Stimulated activated CD8-positive, alpha-beta memory T cell treated with anti-CD3 and anti-CD28 coated beads, Interleukin-7, amount 100 ng/mL, for 24 hours (primary cell): ENCODE measurements at places on chromosomes 11 and 22.

DNA sequence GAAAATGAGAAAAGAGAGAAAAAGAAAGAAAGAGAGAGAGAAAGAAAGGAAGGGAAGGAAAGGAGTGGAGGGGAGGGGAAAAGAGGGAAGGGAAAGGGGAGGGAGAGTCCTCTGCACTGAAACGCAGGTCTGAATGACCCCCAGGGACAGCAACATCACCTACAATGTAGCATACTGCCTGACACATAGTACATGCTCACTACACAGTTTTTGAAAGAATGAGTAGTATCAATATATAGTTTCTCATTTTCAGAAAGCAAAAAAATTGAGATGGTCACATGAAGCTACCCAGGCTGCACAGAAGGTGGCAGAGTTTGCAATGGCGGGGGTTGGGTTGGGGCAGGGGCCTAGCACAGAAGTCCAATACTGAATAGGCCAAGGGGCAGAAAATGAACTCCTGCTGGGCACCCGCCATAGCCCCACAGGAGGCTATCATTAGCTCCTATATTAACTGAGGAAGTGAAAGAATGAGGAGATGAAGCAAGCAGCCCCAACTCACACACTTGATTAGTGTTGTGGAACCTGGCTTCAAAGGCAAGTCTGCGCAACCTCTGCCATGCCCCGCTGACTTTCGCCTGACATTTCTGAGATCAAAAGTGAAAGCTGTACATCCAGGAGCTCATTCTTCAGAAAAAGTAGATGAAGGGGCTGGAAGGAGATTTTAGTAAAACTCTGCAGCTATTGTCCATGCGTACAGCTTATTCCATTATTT lies 241.2 kb upstream of the SYN3 start:
- no peak for DNase-seq

GRCh38 chr11:2533587-2534133 lies 88.9 kb downstream of the KCNQ1 start:
- DNase-seq: no peak

DNA sequence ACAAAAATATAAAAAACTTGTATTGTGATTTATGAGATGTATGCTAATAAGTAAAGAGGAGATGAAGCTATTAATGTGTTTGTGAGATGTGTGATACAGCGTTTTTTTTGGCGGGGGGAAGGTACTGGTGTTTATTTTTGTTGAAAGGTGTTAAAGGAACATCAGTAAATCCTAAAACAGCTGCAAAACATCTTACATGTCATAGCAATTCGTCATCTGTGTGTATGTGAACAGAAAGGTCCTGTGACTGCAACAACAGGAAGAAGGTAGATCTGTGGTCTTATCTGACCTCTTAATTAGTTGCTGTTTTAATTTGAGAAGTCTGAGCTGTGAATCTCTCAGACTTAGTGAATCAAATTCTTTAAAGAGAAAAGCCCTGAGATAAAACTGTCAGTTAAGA lies 1041.1 kb downstream of the JRKL start:
- DNase-seq: no peak

DNA sequence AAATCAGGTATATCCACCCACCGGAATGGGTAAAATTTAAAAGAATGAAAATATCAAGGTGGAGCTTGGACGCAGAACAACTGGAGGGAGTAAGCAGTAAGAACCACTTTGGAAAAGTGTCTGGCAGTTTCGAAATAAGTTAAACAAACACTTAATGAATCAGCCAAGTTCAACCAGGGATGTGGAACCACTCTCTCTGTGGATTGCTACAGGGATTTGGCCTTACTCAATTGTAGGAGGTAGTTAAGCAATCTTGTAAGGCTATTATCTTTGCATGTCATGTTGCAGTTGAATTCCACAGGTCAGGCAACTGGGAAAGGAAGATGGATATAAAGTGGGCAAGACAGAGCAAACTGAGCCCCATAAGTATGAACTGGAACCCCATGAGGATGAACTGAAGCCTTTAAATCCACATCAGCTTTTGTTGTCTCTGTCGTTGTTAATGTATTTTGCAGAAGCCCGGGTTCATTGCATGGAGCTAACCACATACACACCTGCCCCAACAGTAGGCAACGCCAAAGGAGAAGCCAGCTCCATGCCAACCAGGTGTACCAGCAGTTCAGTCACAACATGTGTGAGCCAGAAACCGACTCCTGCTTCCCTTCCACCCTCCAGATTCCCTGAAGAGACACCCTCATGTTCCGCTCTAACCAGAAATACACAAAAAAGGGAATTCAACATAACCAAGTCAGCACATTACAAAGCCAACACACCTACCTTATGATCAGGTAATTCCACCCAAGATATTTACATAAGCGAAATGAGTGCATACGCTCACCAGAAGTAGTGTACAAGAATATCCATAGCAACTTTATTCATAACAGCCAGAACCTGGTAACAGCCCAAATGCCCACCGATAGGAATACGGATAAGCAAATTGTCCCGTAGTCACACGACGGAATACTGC lies 8.0 kb upstream of the SLC43A3 start:
- DNase-seq: no peak

GRCh38 chr22:38871360-38872171 lies 450 bp downstream of the CBX6 start:
- DNase-seq: no peak

- no peak for DNase-seq
These were observed 6.9 kb upstream of the COPB1 start for GRCh38 chr11:14506532-14506931.

- no peak for DNase-seq
These were observed 431 bp downstream of the KMT2A start for GRCh38 chr11:118436639-118437207.

- no peak for DNase-seq
These were observed 10.5 kb downstream of the PTDSS2 start for GRCh38 chr11:460331-461199.

DNA sequence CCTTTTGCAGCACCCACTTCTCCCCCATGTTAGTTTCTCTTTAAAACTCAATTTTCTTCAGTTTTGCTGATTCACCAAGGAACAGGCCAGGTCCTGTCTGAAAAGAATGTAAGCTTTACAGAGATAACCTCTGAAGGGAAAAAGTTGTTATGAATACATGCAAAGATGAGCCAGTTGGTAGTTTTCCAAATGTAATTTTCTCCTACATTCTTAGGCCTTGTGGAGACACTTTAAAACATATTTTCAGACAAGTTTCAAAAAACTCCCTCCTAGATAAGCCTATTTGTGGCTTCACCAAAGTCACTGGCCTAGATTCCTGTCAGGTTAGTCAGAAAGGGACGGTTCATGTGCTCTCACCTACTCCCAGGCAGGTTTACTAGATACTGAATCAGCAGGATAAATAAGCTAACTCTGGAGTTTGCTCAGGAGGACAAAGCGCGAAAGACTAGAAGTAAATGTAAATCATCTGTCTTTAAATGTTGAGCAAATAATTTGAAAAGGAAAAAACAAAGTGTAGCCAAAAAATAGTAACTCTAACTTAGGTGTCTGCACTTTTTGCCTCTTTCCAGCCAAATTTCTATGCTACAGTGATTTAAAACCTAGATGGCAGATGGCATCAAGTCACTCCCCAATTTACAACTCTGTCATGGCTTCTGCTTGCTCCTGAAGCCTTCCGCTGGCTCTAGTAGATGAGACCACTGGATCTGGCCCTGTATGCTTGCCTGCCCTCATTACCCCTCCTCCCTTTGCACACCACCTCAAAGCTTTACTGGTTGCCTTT lies 4.9 kb upstream of the ATP6V1E1 start:
- no peak for DNase-seq

GRCh38 chr11:118033443-118033842 lies 43.4 kb upstream of the TMPRSS4 start:
- DNase-seq: no peak

GRCh38 chr11:67664213-67664585 lies 10.2 kb downstream of the ALDH3B2 start:
- no peak for DNase-seq

GRCh38 chr11:69682221-69682620 lies 7.1 kb upstream of the LTO1 start:
- no peak for DNase-seq

- no peak for DNase-seq
These were observed 1.5 kb downstream of the BEST1 start for GRCh38 chr11:61951484-61952135.

GRCh38 chr22:43592476-43592875 lies 180.7 kb downstream of the MPPED1 start:
- DNase-seq: no peak

GRCh38 chr11:26335903-26336302 lies 4.0 kb downstream of the ANO3 start:
- no peak for DNase-seq

GRCh38 chr22:27991586-27992293 lies 72.7 kb upstream of the PITPNB start:
- no peak for DNase-seq

GRCh38 chr11:27330633-27331270 lies 32.3 kb downstream of the CCDC34 start:
- no peak for DNase-seq

DNA sequence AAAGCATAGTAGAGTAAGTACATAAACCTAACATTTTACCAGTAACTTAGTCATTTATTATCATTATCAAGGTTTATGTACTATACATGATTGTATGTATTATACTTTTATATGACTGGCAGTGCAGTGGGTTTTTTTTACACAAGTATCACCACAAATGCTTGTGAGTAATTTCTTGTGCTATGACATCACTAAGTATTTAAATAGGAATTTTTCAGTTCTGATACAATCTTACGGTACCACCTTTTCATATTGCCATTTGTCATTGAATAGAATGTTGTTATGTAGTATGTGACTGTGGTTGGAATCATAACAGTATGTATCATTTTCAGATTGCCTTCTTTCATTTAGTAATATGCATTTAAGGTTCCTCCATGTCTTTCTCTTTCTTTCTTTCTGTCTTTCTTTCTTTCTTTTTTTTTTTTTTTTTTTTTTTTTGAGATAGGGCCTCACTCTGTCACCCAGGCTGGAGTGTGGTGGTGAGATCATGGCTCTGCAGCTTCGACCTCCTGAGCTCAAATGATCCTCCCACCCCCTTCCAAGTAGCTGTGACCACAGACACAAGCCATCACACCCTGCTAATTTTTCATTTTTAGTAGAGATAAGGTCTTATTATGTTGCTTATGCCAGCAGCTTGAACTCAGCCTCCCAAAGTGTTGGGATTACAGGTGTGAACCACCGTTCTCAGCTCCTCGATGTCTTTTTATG lies 18.6 kb downstream of the ATM start:
- no peak for DNase-seq

DNA sequence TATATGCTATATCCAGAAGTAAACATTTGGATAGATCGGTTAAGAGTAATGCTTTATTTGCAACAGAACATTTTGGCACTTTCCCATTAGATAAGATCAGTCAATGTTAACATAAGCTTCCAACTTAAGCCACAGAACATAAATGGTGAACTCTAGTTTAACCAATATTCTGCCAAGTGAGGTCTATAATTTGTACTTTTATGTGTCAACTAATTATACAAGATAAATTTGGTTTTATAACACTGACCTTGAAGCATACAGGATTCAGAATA lies 23.5 kb upstream of the BLID start:
- no peak for DNase-seq

DNA sequence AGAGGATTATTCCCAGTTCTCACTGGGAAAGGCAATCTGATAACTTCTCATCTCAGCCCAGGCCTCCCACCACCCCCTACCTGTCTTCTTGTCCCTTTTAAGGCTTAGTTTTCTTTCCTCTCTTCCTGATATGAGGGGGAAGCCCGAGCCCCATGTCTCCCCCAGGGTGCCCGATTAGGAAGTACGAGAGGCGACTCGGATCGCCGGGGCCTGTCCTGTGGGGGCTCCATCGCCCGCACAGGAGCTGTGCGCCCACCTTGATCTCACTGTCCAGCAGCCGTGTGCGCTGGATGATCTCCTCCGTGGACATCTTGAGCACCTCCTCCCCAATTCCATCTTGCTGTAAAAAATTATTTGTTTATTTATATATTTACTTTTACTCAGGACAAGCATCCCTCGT lies 628 bp downstream of the PSMC3 start:
- DNase-seq: no peak

- no peak for DNase-seq
These were observed 3.3 kb upstream of the B3GNT6 start for GRCh38 chr11:77030834-77031414.

DNA sequence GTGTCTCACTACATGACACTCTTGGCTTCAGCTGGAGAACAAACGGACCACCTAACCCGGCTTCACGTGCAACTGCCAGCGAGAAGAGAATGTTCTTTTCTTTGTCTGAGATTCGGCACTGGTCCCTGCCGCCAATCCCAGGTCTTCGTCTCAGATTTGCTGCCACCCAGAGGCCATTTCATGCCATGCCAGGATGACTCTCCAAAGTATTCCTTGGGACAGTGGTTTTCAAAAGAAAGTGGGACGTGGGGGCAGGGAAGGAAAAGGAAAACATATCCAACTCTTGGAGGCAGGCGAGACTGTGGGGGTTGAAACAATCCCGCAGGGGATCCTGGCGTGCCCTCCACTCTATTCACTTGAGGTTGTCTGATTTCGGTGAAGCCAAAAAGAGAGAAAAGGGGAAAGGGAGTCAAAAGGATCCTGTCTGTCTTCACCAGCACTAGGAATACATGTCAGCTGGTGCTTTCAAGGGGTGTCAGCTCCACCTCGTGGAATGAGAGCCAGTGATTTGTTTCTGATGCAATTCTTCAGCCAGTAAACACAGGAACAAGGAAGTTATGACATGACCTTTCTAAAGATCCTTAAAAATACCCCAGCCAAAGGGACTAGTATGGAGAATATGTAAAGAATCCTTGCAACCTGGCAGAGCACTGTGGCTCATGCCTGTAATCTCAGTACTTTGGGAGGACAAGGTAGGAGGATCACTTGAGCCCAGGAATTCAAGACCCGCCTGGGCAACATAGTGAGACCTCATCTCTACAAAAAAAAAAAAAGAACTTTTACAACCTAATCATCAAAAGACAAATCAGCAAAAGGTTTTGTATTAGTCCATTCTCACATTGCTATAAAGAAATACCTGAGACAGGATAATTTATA lies 41.0 kb upstream of the APLNR start:
- no peak for DNase-seq

- DNase-seq: no peak
These were observed 16.9 kb upstream of the CD81 start for GRCh38 chr11:2360081-2360642.

DNA sequence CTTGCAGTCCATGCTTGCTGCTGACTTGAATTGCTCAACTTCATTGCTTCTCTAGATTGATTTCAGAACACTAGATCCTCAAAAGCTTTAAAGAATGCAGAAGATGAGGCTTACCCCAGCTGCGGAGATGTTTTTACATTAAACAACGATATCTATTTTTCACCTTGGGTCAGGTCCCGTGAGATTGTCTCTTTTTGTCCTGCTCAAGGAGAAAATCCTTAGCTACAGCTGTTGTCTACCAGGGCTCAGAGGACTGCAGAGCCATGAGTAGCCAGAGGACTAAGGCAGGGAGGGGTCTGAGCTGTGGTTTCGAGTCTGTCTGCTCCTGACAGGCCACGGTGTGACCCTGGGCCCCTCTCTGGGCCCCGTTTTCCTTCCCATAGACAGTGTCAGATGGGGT lies 51.4 kb downstream of the PKNOX2 start:
- DNase-seq: no peak
